Stimulated activated naive B cell treated with anti-CD40 and anti-IgM and Interleukin-4, amounts not matched to agents 10 μg/mL and 1 μg/mL and 100 μg/mL, for 72 hours (primary cell): ENCODE measurements at places on chromosomes 2 and 18.

- no peak for DNase-seq
Measured at GRCh38 chr2:84906108-84906899, 848 bp downstream of the TMSB10 start.

DNA sequence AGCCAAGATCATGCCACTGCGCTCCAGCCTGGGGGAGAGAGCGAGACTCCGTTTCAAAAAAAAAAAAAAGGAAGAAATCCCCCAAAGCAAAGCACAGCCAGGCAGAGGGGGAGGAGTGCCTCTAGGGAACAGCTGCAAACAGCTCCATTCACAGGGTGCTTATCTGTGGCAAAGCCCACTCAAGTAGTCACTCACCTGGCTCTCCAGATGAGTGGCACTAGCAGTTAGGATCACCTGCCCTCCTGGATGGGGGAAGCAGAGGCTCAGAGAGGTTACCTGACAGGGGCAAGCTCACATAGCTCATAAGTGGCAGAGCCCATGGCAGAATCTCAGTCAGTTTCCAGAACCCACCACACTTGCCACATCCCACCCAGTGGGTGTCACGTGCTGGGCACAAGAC lies 30.3 kb downstream of the TFCP2L1 start:
- DNase-seq = no peak

DNA sequence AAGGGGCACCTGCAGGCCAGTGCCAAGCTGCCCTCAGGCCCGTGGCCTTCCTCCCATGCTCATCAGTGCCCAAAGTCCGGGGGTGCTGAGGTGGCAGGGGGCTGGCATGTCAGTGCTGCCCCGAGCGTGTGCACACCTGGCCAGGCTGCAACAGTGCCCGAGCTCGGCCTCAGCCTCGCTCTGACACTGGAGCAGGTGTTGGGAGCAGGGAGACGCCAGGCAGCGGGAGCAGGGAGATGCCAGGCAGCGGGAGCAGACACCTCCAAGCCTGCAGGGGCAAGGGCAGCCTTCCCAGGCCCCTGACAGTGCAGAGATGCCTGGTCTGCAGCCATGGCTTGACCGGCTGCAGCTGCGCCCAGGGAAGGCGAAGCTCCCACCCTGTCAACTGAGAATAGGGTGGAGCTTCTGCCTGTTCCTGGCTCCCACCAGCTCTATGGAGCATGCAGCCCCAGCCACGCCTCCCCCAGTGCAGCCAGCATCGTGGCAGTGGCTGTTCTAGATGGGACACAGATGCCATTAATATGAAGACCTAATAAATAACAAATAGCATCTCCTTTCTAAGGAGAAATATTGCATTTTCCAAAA lies 82.4 kb downstream of the DTNB start:
- no peak for DNase-seq

DNA sequence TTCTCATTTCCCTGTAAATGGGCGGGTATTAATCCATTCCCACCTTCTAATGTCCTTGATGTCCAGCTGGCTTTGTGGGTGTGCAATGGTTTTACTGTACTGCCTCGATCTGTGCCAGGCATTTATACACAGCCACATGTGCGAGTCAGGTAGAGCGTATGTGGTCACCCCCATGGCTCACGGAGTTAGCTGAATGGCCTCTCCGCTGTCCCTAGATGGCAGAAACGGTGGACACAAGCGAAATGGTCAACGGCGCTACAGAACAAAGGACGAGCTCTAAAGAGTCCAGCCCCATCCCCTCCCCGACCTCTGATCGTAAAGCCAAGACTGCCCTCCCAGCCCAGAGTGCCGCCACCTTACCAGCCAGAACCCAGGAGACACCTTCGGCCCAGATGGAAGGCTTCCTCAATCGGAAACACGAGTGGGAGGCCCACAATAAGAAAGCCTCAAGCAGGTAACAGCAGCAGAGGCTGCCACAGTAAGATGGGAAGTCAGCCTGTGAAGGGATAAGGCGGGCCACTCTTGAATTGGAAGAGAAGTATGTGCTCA lies 59.1 kb upstream of the EML6 start:
- DNase-seq = no peak

DNA sequence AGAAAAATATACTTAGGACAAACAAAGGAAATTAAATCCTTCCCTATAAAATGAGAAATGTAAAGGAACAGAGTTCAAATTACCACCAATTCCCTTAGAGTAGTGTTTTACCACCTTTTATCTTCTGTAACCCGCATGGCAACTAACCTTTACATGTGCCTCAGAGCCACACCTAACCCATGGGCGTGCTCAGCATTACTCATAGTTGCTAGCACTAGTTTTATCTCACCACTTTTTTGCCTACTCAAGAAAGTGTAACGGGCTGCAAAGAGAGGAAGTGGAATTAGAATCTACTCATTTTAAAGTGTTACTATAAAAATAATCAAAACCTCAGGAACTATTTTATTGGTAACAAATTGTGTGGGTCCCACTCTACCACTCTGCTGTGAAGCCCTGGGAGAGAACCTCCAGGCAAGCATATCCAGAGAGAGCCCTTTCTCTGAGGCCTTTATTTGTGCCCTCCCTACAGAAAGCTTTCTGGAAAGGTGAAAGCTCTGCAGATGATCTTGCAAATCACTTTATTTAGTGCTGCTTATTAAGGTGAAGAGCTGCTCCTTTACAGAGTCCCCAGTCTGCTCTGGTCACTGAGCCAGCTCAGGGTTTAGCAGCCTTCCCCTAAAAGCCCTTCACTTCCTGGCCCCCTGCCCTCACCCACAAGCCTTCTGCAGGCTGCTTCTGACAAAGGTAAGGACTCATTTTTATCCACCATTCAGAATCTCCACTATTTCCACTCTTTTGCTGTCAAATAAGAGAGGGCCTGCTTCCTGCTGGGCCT lies 98.8 kb downstream of the TRABD2A start:
- peak; percentile 26 for DNase-seq

- no peak for DNase-seq
Measured at GRCh38 chr18:75130591-75131328, 78.2 kb downstream of the PTGR3 start.

GRCh38 chr18:31835528-31836133 lies 75.0 kb upstream of the SLC25A52 start:
- no peak for DNase-seq

DNA sequence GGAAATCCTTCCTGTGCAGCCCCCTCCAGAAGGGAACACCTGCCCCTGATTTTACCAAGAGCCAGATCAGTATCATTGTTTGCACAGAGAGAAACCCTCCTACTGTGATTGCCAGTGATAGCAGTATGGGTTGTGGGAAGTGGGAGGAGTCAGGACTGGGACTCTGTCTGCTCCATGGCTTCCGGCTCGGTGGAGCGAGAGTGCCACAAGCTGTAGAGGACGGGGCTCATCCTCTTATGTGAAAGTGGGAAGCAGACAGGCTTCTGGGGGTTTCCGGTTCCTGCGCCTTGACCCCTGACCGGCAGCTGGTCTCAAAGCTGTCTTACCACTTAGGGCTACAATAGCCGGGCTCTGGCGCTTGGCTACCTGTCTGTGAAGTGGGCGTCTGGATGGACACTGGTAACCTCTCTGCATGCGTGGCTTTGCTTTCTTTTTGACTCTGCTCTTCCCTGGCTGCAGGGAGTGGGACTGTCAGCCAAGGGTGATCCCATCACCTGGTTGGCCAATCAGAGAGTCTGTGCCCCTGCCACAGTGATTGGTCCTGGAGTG lies 79.7 kb downstream of the BCL2L11 start:
- DNase-seq = no peak

- DNase-seq = no peak
Measured at GRCh38 chr2:4098137-4098536, 394.8 kb downstream of the DCDC2C start.

- DNase-seq = no peak
Measured at GRCh38 chr2:158478816-158479215, 22.1 kb downstream of the PKP4 start.

- no peak for DNase-seq
Measured at GRCh38 chr2:88137833-88138232, 10.0 kb upstream of the FABP1 start.

- no peak for DNase-seq
Measured at GRCh38 chr2:44120428-44120827, 48.2 kb upstream of the PPM1B start.

DNA sequence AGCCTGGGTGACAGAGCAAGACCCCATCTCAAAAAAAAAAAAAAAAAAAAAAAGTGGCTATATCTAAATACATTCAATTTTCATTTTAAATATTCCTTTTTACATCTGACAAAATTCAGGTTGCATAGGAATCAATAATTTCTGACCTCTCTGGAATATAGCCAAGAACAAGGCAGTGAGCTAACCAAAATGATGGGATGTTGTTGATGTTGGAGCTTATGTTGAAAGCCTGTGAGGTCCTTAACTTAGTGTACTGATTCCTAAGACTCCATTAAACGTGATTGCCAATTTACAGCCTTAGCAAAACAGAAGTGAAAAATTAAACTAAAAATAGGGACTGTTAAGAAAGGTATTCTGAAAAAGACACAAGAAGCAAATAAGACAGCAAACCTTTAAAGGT lies 109.6 kb downstream of the MEP1B start:
- no peak for DNase-seq

DNA sequence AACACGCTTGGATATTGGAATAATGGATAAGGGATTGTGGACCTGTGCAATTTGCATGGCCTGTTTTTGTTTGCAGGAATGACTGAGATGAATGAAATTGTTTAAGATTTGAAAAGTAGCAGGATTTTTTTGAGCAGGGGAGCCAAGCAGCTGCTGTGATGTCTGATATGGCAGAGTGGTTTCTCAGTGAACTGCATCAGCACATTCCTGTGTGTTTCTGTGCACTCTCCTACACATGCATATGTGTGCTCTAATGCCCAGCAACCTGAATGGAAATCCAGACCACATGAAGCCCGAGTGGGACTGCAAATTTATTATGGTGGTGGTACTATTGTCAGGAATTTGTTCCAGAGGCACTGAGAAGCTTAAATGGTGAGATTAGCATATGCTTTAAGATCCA lies 161.7 kb downstream of the PARD3B start:
- no peak for DNase-seq

DNA sequence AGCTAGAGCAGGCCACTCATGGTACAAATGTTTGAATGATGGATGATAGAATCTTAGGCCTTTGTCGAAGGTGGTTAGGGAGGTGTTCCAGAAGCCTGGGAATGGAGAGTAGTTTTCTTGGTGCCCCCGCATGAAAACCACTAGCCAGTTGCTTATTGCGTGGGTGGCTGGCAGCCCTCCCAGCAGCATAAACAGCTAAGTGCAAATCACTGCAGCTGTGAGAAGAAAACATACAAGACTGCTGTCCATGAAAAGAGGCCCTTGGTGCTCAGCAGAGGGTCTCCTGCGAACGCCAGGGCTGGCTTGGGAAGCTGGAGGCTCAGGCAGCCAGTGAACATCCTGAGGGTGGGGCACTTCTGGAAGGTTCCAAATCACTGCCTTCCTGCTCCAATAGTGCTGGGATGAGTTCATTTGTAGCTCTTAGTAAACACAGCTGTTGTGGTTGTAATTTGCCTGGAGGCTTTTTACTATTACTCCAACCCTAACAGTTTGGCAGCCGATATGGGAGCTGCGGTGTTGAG lies 118.8 kb downstream of the MGAT5 start:
- DNase-seq = no peak

- DNase-seq = no peak
Measured at GRCh38 chr2:202023904-202024266, 9.8 kb upstream of the FZD7 start.

DNA sequence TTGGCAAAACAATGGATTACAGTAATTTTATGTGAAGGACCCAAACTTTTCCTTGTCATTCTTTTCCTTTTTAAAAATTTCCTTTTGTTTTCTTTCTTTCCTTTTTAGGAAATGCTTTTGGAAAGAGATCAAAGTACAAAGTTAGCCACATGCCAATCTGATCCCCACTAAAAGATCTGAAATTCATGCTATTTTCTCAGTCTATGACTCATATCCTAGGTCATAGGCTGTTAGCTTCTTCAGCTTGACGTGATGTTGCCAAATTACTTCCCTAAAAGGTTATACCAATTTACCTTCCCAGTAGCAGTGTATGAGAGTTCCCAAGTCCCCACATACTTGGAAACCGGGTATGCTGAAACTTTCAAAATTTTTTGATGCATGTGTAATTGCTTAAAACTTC lies 355.3 kb downstream of the INSIG2 start:
- DNase-seq = no peak

DNA sequence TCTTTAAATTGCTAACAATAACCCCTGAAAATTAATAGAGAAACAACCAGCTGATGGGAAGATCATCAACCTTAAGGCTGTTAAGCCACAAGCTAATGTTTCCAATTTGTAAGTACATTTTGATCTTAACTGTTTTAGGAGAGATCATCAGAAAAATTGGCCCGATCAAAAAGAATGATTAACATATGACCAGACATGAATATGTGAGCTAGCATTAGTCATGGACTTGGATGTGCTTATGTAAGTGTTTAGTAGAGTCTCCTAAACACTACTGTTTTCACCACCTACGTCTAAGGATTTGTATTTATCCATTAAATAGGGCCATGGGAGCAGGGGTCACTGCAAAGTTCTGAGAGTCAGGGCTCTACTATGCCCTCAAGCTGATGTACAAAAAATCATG lies 4.3 kb downstream of the LMAN1 start:
- DNase-seq = no peak

DNA sequence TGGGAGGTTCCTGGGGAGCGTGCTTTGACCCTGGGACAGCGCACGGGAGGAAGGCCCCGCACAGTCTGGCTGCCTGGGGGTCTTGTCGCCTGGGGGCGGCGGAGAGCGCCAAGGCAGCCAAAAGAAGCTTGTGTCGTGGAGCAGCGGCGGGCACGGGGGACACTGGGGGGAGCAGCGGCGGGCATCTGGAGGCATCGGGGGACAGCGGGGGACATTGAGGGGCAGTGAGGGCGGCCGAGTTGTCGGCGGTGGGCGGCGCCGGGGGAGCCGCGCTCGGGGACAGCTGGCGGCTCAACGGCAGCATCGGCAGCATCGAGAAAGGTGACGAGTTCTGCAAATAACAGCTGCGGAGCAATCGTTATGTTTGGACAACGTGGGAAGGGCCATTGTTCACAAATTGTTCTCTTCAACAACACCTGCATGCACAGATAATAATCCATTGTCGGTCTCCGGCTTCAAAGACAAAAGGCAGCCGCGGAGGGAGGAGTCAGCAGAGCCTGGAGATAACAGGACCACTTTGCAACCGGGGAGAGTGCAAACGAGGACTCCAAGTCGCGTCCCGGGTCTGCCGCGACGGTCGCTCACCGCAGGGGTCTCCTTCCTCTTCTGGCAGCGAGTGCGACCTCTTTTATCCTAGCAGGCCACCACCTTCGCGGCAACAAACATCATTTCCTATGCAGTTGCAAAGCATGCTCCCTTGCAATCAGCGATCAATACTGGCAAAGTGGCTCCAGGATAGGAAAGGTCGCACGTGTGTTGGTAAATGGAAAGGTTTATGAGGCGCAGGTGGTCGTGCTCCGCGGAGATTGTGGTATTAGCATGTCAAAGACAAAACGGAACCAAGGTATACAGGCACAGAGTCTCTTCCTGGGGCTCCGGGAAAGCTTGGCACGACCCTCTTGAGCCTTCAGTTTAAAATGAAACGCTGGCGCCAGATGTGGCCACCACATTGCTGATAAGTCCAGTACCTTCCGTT lies 132.3 kb upstream of the DLX2 start:
- no peak for DNase-seq

DNA sequence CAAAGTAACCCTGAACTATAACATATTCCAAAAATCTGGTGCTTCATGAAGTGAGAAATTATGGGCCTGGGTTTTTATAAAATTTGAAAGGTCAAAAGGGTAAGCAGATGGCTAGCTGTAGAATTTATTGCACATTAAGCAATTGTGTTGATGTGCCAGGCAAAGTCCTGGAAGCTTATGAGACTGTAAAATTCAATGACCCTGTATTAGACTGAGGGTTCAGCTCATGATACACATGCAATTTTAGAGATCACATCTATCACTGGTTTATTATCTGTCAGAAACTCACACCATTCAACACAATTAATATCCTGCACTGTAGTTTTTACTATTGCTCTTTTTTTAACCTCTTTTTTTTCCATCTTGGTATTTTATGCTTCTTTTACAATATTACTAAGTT lies 1162.6 kb upstream of the SLC39A10 start:
- no peak for DNase-seq
